Stimulated activated naive B cell treated with anti-CD40 and anti-IgM and Interleukin-4, amounts not matched to agents 10 μg/mL and 1 μg/mL and 100 μg/mL, for 72 hours (primary cell): ENCODE measurements at places on chromosomes 4 and X.
A peak's percentile ranks its signal among the peaks of the same experiment; 100 is the strongest.

DNA sequence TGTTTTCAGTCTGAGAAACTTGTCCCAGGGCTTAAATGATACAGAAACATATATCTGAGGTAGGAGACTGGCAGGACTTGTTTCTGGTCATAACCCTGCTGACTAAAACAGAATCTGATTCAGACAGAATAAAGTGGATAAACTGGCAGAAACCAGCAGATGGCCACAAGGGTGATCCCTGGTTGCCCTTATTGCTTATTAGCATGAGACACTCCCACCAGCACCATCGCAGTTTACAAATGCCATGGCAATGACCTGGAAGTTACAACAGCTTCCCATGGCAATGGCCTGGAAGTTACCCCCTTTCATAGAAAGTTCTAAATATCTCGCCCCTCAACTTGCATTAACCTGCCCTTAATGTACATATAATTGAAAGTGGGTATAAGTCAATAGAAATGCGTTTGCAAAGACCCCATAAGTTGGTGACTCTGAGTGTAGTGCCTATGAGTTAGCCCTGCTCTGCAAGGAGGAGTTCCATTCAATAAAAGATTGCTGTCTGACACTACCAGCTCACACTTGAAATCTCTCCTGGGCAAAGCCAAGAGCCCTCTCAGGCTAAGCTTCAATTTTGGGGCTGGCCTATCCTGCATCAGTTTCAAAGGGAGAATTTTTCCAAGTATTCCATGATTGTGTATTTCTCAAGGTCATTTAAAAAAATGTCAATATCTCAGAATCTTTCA is 52.9 kb upstream of the PAGE5 start:
- no peak for DNase-seq

DNA sequence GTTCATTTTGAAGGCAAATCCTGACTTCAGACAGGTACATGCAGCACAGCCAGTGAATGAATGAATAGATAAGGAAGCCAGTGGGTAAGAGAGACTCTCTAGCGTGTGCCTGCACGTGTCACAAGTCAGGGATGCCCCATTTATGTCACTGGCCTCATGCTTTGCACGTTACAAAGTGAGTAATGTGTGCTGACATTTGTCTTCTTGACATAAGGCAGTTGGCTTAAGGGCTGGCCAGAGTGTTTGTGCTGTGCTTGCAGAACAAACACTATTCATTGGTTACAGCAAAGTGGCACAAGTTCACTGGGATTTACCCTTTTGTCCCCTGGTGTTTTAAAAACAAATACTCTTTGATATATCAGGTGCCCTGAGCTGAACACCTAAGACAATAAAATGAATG is 55.9 kb downstream of the CRMP1 start:
- no peak for DNase-seq

- no peak for DNase-seq
These were observed 30.7 kb downstream of the HS3ST1 start for GRCh38 chr4:11397819-11398610.

DNA sequence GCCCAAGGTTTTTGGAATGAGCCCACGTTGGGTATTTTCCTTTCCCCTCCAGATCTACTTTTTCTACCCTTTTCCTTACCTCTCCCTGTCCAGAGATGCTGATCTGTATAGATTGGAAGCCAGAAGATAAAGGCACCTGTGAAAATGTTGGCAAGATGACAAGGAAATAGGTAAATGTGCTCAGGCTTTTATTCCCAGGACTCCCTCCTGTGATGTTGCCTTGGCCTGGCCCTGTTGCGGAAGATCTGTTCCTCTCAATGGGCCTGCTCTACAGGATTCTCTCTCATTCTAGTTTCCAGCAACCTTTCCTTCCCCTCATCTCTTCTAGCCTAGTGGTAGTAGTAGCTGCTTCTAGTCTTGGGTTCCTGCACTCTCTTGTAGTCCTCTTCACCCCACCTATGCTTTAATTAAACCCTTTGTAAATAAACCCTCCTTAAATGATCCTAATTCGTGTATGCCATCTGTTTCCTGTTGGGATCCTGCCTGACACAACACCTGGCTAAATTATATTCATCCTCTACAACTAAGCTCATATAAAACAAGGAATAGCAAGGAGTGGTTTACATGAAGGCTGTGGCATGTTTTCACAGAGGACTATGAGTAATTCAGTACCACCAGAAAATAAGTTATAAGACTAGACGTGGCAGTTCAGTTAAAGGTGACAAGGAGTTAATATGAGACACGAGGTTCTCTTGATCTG is 95.7 kb upstream of the MAOA start:
- DNase-seq = no peak

DNA sequence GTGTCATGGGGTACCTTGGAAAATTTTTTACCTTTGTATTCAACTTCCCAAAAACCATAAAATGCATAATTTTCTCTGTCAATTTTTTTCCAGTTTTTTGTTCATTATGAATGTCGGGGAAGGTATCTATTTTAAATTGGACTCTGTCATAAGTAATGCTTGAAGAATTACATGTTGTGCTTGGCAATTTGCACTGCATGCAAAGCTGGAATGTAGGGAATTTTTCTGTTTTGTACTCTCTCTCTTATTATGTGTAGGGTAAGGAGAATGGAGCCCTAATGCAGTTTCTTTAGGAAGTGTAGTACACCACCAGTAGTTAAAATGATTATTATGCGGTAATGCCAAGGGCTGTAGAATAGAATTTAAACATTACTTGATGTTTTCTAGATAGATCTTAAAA is 137.7 kb upstream of the LIMCH1 start:
- no peak for DNase-seq

- peak; percentile 40 for DNase-seq
These were observed 8.1 kb downstream of the MBNL3 start for GRCh38 chrX:132480581-132481203.

DNA sequence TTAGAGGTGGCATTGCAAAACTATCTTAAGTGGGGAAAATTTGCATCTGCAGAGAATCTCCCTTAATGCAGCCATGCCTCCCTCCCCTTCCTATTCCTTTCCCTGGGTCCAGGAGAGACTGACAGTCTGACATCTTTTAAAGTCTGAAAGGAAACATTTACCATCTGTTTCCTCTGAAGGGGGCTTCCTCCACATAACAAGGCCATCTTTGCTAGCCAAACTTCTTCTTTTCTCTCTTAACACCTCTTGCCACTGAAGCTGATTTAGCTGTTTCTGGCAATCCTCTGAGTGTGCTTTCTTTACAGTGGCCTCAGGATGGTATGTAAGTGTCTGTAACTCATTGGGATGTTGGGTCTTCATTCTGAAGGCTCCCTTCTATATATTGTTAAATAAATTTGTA is 34.6 kb upstream of the AADAT start:
- DNase-seq = no peak

GRCh38 chr4:44760142-44760898 is 34.0 kb upstream of the GNPDA2 start:
- DNase-seq = no peak

DNA sequence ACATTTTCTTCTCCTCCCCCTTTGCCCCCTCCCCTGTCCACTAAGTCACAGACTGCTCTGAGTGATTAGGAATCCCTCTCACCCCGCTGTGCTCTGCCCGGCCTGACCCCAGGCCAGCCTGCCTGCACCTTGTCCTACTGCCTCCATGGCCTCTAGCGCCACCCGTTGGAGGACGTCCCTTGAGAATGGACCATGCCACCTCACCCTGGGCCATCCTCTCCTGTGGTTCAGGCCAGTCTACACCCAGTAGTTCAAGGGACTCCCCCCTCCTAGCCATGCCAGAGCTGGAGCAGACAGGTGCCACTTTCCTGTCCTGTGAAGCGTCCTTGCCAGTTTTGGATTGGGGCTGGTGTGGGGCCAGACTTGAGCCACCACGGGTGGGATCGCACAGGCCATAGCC is 9.7 kb upstream of the IRAK1 start:
- no peak for DNase-seq

DNA sequence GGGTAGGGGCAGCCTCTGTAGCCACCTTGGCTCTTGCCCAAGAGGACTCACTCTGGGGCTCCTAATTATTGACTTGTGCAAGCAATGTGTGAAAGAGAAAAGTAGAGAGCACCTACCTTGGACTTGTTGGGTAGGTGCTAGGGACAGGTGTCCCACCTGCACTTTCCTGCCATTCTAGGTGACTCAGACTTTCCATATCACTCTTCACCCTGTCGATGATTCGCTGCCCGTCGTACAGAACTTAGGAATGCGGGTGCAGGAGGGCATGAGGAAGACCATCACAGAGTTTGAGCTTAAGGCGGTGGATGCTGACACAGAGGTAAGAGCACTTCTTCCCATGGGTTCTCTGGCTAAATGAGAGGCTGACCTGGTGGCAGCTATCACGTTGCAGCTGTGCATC is 87.3 kb upstream of the ANXA3 start:
- no peak for DNase-seq

DNA sequence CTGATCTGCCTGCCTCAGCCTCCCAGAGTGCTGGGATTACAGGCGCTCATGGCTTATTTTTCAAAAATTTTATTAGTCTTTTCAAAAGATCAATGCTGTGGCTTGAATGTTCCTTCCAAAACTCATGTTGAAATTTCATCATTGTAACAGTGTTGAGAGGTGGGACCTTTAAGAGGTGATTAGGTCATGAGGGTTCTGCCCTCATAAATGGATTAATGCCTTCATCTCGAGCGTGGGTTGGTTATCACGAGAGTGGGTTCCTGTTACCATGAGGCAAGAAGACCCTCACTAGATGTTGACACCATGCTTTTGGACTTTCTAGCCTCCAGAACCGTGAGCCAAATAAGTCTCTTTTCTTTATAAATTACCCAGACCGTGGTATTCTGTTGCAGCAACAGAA is 30.3 kb downstream of the EIF2S3 start:
- DNase-seq = no peak

DNA sequence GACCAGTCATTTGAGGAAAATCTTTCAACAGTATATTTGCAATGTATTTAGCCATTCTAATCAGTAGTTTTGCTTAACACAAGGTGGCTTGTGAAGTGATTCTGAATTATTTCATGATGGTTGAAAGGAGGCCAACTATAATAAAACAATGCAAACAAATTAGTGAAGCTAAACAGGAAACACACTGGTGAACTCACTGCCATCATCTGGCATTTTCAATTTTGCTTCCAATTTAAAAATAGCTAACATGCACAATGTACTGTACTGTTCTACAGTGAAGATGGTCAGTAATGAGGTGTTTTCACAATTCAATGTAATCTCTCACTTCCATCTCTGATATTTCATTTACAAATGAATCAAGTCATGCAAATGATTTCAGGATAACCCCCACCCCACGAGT is 31.1 kb downstream of the PGRMC2 start:
- DNase-seq = no peak

DNA sequence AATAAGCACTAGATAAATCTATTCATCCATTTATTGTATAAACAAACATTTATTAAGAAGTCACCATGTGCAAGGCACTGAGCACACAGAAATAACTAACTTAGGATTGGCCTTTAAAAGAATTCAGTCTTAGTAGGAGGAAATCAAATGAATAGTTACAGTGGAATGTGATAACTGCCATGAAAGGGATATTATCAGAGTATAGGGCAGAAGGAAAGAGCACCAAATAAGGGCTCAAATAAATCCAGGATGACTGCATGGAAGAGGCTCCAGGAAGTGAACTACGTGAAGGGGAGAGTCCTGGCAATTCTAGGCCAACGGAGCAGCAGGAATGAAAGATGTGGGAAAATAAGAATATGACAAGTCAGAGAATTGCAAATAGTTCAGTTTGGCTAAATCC is 406.0 kb downstream of the INPP4B start:
- DNase-seq = no peak

DNA sequence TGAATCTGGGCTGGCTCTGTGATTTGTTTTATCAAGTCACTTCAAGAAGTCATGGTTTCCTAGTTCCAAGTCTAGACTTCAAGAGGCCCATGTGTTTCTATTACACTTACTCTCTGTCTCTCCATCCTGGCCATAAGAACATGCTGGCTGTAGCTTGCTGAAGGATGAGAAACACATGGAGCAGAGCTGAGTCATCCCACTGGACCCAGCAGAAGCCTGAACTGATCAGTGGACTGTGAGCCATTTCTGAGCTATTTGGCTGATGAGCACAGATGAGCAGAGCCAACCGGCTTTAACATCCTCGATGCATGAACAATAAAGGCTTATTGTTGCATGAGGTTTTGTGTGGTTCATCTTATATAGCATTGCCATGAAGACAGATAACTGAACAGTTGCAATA is 290.6 kb upstream of the BOD1L1 start:
- DNase-seq = no peak

- peak; percentile 62 for DNase-seq
These were observed 158.7 kb downstream of the DCHS2 start for GRCh38 chr4:154332681-154333421.

DNA sequence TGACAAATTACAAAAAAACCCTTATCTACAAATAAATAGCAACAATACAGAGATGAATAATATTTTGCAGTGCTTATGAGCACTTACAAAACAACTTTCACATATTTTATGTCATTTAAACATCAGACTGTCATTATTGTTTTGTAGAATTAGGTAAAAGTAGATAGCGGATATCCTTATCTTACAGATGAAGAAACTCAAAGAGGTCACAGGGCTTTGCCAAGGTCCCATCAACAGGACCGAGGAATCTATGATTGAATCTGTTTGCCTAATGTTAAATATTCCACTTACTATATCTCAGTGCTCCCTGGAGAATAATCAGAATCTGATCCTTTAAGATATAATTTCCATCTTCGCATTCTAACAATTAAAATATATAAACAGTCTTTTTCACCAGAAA is 119.0 kb downstream of the GASK1B start:
- no peak for DNase-seq

DNA sequence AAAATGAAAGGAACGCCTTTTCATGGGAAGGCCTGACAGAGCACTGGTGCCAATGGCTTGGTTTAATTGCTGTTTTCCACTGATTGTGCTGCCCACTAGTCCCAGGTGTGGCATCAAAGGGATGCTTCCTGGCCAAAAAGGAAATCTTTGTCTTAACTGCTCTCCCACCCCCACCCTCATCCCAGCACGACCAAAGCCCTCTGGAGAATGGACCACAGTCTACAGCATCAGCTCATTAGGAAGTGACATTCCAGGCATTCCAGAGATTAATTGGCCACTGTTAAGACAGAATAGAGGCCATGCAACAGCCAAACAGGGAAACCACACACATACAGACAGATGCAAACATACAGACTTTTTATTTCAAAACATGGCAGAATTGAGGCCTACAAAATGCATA is 143.2 kb downstream of the LHFPL1 start:
- DNase-seq = no peak

DNA sequence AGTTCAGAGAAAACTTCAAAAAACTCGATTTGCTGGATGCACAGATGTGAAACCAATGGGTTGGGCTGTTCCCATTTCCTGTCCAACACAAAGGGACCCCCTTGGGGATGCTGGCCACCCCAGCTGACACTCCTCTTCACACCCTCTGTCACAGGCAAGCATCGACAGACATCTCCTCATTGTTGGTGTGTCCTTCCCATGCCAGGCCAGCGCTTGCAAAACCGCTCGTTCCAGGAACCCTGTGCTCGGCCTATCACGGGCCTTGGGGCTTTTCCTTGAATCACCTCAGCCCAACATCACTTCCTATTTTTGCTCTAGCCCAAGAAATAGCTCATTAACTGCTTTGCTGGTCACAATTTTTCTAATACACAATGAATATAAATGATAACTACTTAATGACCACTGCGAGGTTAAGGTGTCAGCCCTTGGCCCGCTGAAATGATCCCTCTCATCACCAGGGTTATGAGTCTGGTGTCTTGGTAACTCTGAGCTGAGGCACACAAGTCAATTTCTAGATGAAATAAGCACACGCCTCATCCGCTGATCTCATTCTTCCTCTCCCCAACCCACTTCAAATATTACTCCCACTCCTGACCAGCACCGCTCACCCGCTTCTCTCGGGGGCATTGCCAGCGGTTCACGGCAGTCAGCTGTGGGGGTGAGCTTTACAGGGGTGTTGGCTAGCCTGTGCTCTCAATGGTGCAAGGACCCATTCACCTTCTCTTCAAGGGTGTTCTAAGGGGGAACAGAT is 32.3 kb downstream of the BCOR start:
- DNase-seq = no peak
